Ammon's horn (tissue), 1 donor: ENCODE measurements at places on chromosomes 1 and 21.
A peak's percentile ranks its signal among the peaks of the same experiment; 100 is the strongest.

DNA sequence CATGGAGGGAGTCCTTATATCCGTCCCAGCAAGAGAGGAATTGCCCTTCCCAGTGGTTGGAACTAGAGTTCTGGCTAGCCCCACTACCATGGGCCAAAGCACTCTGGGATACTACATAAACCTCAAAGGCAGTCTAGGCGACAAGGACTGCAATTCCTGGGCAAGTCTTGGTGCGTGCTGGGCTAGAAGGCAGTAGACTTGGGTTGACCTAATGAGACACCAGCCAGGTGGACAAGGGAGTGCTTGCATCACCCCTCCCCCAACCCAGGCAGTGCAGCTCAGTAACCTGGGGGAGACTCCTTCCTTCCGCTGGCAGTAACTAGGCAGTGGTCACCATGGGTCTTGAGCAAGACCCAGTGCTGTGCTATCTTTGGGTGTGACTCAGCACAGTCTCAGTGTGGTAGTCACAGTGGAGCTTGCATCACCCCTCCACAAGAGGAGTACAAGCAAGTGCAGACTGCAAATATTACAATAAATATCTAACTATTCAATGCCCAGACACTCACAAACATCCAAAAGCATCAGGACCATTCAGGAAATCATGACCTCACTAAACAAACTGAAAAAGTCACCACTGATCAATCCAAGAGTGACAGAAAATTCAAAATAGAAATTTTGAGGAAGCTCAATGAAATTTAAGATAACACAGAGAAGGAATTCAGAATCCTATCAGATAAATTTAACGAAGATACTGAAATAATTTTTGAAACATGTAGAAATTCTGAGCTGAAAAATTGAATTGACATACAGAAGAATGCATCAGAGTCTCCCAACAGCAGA lies 84.7 kb upstream of the LYPLAL1 start:
- DNase-seq, result peak; percentile 47

DNA sequence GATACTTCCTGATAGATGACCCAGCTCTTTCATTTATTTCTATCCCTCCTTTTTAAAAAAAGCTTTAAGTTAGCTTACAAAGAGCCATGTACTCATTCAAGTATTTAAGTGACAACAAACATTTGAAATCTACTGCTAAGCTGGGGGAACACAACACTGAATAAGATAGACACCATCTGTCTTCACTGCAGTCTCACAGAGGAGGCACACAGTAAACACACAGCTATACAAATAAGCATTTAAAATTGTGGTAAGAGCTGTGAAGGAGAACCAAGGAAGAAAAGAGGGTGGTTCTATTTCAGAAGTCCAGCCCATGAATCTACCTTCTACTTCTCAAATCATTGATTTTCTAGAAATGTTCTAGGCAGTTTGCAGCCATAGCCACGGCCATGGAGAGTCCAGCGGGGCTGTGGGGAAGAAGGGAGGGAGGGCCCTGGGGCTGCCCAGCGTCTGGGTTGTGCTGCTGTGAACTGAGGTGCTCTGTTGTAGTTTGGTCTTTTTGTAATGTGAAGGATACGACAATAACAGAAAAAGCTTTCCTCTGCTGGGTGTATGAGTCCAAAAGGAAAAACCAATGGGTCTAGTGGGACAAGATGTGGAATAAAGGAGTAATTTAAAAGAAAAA lies 28.2 kb downstream of the PRDM2 start:
- no peak for DNase-seq

DNA sequence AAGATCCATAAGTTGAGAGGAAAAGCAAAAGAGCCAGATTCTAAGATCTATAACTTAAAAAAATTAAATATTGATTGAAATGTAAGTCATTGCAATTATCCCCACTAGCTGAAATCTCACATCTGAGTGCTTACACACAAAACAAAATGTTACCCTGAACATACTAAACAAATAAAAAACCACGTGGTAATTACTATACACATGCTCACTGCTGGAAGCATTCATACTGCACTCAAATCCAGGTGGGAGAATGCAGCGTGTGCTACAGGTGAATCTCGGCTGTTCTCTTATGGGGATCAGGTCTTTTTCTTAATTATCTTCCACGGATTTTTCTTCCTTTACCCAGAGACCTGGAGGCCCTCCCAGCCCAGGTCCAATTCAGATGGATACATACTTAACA lies 74.3 kb downstream of the SDC3 start:
- no peak for DNase-seq

DNA sequence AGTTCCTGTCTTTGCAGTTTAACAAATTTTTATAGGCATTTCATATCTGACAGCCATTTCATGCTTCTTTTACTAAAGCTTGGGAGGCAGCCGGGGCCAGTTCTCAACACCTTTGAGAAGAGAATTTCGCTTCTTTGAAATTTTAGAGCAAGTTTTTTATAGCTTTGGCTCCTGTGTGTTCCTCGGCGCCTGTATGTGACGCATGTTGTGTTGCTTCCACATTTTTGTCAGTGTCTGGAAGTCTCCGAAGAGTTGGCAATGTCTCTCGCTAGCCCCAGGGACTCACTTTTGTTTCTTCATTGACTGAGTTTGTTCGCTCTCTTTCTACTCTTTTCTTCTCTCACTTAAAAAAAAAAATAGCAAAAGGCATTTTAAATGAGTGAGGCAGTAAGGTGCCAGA lies 386.9 kb upstream of the PLXNA2 start:
- no peak for DNase-seq

GRCh38 chr21:46108827-46109312 lies 11.0 kb downstream of the COL6A2 start:
- DNase-seq, result no peak

DNA sequence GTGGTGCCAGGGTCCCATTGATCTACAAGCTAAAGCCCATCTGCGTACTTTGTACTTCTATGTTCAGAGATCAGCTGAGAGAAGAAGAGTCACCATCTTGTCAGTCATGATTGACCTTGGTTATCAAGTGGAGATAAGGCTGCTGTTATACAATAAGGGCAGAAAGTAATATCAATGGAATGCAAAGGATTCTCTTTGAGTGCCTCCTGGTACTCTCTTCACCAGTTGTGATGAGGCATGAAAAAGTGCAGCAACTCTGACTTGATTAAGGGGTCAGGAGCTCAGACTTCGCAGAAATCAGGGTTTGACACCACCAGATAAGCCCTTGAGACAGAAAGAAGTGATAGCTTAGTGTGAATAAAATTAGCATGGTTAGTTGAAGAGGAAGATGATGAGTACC lies 25.7 kb upstream of the SYT14 start:
- no peak for DNase-seq

- no peak for DNase-seq
Observed at GRCh38 chr1:95863086-95863485, 629.1 kb downstream of the RWDD3 start.

DNA sequence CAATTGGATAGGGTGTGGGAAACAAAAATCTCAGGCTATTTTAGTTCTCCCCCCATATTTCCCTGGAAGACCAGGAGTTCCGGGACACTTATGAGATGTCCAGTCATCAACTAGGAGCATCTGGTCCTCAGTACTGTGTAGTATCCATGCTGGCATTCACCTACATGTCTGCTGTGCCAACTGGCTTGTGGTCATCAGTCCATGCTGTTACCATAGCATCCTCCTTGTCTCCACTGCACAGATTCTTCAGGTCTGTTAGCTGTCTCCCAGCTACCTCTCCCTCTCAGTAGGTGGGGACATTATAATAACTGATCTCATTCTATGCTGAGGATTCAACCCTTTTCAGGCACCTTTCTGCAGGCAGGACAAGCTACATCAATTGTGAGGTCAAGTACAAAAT lies 302.9 kb downstream of the BARHL2 start:
- peak; percentile 44 for DNase-seq

GRCh38 chr1:213492161-213493041 lies 441.4 kb downstream of the RPS6KC1 start:
- DNase-seq, result no peak

GRCh38 chr1:185480545-185480944 lies 163.5 kb upstream of the IVNS1ABP start:
- DNase-seq, result no peak

GRCh38 chr1:204149107-204149506 lies 2.7 kb downstream of the ETNK2 start:
- no peak for DNase-seq

DNA sequence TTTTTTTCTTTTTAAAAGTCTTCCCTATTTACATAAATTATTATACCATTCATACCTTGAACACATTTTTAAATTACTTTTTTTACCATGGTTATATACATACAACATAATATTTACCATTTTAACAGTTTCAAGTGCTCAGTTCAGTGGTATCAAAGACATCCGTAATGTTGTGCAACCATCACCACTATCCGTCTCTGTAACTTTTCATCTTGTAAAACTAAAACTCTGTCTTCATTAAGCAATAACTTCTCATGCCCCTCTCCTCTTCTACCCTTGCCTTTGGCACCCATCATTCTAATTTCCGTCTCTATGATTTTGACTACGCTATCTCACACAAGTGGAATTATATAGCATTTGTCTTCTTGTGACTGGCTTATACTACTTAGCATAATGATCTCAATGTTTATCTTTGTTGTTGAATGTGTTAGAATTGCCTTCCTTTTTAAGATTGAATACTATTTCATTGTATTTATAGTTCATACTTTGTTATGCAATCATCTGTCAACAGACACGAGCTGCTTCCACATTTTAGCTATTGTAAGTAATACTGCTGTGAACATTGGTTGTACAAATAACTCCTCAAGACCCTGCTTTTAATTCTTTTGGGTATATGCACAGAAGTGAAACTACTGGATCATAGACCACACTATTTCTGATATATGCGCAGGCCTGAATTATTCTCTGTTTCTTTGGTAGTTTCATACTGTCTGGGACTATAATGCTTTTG lies 689.5 kb upstream of the NCAM2 start:
- no peak for DNase-seq

DNA sequence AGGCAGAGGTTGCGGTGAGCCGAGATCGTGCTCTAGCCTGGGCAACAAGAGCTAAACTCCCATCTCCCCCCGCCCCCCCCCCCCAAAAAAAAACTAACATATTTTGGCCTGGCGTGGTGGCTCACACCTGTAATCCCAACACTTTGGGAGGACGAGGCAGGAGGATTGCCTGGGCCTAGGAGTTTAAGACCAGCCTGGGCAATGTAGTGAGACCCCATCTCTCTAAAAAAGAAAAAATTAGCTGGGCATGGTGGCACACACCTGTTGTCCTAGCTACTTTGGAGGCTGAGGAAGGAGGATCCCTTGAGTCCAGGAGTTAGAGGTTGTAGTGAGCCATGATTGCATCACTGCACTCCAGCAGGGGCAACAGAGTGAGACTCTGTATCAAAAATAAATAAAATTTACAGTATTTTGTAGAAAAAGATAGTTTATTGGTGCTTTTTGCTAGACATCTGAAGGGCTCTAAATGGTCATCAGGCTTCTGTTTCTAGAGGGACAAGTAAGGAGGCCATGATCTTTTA lies 9.0 kb downstream of the YTHDF2 start:
- no peak for DNase-seq

GRCh38 chr1:2151252-2151651 lies 43.3 kb downstream of the FAAP20 start:
- no peak for DNase-seq

- no peak for DNase-seq
Observed at GRCh38 chr1:41813226-41813625, 105.5 kb downstream of the HIVEP3 start.

DNA sequence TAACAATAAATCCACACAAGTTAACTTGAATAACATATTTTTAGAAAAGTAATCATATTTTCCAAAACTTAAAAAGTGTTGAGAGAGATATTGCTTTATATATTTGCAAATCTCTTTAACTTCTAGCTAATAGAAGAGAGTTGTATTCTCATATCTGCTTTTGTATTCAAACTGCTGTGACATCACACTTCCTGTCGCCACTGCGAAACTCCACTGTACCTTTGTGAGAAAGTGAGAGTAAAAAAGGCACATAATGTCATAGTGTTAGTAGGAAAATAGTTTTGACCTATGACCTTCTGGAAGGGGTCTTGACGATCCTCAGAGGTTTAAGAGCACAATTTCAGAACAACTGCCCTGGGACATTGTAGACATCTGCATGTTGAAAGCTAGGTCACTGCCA lies 21.6 kb downstream of the AK5 start:
- no peak for DNase-seq

DNA sequence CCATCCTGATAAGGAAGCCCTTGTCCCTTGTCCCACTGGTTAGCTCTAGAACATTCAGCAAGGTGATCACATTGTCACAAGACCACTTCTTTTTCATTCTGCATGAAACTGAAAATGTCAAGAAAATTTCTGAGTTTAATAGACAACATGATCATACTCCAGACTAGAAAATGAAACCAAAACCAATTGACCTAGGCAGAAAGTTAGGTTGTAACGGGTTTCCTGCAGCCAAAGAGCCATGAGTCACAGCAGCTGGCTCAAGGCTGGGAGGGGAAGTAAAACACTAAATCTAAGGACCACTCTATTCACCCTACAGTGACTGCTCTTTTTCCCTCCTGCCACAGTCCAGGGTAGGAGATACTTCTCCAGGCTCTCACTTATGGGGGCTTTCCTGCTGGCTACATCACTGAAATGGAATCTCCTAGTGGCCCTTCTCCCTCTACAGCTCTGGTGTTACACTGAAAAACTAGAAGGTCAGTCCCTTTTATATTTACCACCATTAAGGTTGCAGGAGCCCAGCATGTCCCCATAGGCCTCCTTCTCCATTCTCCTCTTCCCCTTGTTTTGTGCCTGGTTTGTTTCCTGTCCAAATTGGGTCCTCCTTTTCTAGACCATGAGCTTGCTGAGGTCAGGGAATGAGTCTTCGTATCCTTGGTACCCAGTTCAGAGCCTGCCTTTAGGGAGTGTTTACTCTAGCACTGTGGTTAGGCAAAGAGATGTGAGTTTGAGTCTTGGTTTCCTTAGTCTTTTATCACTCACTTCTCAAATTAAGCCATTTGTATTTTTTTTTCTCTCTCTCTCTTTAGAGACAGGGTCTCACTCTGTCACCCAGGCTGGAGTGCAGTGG lies 236.5 kb upstream of the JUN start:
- DNase-seq, result peak; percentile 36

DNA sequence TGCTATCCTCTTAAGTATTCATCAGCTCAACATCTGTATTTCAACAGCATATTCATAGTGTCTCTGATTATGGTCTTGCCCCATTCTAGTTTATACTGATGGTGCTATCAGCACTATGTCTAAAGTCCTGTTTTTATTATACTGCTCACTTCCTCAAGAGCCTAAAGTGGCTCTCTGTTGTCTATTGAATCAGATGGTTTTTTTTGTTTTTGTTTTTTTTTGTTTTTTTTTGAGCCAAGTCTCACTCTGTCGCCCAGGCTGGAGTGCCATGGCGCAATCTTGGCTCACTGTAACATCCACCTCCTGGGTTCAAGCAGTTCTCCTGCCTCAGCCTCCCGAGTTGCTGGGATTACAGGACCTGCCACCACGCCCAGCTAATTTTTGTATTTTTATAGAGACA lies 6.1 kb downstream of the STX12 start:
- DNase-seq, result no peak
